ENCODE measurements at places on chromosomes 5 and 9.

DNA sequence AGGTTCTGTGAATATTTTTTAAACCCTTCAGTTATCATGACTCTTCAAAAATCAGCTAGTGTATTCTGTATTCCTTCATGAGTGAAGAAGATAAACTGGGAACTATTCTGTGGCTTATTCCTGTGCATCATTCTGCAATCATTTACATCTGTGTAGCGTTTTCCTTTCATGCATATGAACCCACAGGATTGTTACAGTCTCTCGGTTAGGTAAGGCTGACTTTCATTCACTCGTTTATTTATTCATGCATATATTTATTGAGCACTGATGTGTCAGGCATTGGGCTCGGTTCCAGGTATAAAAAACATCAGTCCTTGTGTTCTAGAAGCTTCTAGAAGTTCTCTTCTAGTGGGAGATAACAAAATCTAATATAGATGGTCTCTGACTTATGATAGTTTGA, 318.4 kb downstream of the MAN2A1 start:
- no peak for DNase-seq

GRCh38 chr9:83620841-83621636, 1.9 kb upstream of the IDNK start:
- DNase-seq, result no peak

DNA sequence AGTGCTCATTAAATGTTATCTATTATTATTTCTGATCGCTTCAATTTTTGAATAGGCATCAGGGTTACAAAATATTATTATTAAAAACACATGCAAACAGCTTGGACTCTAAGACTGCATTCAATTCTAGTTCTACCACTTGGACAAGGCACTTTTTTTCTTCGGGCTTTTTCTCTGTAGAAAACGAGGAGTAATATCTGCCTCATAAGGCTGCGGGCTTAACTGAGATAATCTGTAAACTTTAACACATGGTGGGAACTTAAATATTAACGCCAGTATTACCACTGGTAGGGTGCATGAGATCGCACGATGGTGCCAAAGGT, 511 bp upstream of the SPDL1 start:
- no peak for DNase-seq

DNA sequence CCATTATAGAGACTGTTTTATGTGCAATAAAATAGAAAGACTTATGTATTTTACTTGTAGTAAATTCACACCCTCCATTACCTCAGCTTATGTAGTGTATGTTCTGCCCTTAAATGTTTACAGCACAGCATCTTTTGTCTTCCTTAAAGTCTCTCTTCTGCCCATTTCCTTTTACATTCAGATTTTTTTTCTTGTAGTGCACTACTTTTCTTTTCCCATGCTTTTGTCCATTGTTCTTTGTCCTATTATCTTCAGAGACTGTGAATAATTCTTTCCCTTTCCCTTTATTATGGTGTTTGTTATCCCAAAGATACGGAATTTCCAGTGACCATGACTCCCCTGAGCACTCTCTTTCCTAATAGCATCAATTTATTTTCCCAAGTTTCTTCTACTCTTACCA, 66.1 kb upstream of the TYRP1 start:
- DNase-seq, result no peak

GRCh38 chr9:82997476-82998140, 65.3 kb downstream of the RASEF start:
- DNase-seq, result no peak

DNA sequence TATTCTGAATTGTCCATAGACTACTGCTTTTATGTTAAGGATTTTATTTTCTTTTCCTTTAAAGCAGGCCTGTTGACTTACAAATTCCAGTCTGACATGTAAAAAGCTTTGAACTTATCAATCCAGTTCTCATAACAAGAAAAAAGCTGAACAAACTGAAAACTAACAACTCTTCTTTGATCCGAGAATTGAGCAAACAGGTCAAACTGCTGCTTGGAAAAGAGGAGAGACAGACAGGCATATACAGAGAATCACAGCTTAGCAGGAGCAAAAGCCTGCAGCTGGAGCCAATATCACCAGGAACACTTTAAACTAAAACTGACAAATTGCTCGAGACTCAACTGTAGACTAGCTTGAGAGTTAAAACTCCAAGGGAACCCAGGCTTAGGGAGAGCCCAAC, 85.8 kb downstream of the HINT1 start:
- DNase-seq, result no peak

GRCh38 chr5:135373736-135374515, 25.1 kb downstream of the MACROH2A1 start:
- no peak for DNase-seq

Measured in coronary artery (tissue), 2 donors.